ENCODE measurements at places on chromosomes 6 and 20.

DNA sequence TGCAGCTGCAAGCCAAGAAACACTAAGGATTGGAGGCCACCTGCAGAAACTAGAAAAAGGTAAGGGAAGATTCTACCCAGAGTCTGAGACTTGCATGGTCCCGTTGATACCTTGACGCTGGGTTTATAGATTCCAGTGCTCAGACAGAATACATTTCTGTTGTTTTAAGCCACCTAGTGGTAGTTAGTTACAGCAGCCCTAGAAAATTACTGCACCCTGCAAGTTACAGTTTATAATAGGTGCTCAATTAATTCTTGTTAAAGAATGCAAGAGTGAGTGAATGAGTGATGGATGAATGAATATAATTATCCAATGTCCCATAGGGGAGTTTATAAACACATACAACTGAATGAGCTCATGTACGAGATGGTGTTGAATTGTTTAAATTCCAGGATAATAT, 453.1 kb upstream of the SLC35B3 start:
- no peak for DNase-seq

DNA sequence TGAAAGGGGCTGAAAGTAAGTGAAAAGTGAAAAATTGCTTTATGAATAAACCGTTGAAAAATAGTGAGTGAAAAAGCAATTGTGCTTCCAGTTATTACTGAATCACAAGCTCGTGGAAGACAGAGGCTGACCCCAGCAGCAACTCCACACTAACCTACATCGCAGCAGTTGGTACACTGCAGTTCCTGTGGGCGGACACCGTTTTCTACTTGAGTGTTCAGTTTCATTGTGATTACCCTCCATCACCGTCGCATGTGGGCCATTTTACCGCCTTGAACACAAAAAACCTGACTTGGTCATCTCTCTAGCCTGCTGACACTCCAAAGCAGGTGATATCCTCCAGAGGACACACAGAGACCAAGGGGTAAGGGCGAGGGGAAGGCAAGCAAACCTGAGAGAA, 28.4 kb downstream of the PRDM1 start:
- no peak for DNase-seq

GRCh38 chr6:136466777-136467176, 83.4 kb downstream of the MAP7 start:
- DNase-seq: no peak

DNA sequence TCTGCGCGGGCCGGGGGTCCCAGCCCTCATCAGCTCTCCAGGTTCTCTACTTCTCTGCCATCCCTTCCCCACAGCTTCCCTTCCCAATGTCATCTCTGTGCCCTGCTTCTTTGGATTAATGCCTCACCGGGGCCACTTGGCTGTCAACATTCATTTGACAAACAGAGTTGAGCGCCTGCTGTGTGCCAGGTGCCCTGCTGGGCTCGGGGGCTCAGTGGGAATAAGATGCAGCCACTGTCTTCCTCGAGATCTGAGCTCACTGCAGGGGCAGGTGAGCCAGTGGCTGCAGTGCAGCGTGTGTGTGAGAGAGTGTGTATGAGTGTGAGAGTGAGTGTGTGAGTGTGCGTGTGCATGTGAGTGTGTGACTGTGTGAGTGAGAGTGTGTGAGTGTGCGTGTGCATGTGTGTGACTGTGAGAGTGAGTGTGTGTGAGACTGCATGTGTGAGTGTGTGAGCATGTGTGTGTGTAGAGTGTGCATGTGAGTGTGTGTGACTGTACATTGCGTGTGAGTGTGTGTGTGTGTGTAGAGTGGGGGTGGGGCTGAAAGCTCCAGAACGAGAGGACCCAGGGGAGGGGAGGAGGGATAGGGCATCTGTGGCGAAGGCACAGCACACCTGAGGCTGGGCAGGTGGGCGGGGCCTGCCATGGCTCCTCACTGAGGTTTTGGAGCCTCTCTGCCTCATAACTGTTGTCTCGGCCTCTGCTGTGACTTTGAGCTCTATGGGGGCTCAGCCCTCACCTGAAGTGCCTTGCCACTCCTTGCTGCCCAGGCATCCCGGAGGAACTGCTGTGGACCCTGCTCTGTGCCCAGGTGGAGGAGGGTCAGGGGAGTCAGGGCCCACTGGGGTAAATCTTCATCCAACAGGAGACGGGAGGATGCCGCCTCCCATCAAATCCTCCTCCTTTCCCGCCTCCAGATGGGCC, 36.5 kb upstream of the PHACTR3 start:
- DNase-seq: no peak

DNA sequence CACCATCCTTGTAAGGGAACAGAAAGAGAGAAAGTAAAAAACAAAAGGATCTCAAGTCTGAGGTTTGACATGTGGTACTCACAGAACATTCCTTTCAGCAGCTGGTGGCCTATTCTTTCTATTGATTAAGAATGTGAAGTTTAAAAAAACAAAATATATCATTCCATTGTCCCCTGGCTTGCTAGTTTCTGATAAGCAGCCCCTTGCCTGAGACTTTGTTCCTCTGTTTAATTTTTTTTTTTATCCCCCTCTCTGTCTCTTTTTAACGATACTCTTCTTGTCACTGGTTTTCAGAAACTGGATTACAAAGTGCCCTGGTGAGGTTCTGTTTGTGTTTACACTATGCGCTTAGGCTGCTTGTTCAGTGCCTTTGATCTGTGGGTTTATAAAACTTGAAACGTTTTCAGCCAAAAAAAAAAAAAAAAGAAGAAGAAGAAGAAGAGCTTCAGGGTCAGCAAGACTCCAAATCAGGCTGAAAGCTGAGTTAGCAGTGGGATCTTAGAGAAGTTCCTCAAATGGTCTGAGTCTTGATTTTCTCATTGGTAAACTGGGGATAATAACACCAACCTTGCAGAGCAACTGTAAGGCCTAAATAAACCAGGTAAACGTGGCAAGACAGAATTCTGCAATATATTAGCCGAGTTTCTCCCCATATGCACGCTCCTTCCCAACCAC, 45.1 kb upstream of the SLC22A23 start:
- no peak for DNase-seq

DNA sequence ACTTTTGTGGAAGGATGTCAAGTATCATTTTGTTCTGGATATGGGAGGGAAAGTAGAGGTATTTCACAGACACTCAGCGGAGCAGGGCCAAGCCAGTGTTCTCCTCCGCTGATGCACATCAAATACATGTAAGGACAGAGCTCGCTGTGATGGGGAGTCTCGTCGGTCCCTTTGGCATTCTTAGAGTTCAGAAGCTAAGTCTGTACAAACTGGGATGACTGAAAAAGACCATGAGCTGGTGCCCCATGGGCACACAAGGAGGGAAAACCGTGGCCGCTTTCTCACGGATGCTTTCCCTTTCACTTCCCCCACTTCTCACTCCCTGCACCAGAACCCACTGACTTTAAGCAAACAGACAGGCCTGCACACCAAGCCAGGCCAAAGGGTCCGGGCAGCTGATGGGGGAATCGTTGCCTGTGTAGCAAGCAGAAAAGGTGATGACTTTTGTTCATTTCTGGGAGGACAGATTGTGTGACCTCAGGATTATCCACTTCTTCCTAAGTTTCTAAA, 27.7 kb upstream of the MPC1 start:
- DNase-seq: no peak

- DNase-seq: peak; percentile 40
These were observed 85.4 kb downstream of the HFE start for GRCh38 chr6:26172608-26172968.

- DNase-seq: no peak
These were observed 36.6 kb downstream of the PTPN1 start for GRCh38 chr20:50546729-50547314.

DNA sequence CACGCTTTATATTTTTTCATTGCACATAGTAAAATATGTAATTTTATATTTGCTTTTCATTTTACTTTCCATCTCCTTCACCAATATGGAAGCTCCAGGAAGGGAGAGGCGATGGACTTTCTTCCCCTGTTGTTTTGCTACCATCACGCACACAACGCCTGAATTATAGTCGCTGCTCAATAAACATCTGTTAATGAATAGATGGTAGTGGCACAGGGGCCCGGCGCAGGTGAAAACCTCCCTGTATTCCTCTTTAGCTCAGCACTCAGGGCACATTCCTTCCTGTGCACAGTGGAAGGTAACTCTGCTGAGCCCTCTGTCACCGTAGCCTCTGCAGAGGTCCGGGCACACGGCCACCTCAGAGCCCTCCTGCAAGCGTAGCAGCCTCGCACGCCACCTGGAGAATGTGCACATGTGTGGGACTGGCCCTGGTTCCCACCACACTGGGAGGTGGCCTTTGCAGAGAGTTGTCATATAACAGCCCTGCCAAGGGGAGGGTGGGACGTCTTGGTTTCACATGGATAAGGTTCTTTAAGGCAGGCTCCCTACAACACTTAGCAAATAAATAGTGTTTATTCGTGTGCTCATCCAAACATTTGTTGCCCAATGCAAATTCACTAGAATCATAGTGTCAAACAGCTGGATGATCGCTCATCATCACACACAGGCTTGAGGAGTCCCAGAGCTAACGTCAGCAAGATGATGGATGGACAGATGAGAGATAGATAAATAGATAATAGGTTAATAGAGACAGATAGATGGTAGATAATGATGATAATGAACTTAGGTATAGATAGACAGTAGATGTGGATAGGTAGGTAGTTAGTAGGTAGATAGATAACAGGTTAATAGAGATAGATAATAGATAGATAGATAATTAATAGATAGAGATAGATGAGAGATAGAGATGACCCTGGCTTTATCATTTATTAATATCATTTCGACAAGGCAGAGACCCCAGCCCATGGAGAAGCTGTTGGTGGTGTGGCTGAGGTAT, 32.3 kb upstream of the AFDN start:
- no peak for DNase-seq

DNA sequence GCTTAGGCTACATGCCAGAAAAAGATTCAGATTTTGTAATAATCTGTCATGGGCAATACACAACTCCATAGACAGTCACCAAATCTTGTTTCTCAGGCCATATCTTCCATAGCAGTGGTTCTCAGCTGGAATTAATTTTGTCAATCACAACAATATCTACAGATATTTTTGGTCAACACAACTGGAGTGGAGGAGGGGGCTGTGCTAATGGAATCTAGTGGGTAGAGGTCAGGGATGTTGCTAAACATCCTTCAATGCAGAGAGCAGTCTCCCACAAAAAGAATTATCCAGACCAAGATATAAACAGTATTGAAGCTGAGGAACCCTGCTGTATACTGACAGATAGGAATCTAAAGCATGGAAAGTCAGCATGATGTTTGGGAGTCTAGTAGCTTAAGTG, 174.6 kb downstream of the UBE3D start:
- DNase-seq: no peak

GRCh38 chr6:159074120-159074684, 29.4 kb upstream of the TAGAP start:
- DNase-seq: peak; percentile 29

DNA sequence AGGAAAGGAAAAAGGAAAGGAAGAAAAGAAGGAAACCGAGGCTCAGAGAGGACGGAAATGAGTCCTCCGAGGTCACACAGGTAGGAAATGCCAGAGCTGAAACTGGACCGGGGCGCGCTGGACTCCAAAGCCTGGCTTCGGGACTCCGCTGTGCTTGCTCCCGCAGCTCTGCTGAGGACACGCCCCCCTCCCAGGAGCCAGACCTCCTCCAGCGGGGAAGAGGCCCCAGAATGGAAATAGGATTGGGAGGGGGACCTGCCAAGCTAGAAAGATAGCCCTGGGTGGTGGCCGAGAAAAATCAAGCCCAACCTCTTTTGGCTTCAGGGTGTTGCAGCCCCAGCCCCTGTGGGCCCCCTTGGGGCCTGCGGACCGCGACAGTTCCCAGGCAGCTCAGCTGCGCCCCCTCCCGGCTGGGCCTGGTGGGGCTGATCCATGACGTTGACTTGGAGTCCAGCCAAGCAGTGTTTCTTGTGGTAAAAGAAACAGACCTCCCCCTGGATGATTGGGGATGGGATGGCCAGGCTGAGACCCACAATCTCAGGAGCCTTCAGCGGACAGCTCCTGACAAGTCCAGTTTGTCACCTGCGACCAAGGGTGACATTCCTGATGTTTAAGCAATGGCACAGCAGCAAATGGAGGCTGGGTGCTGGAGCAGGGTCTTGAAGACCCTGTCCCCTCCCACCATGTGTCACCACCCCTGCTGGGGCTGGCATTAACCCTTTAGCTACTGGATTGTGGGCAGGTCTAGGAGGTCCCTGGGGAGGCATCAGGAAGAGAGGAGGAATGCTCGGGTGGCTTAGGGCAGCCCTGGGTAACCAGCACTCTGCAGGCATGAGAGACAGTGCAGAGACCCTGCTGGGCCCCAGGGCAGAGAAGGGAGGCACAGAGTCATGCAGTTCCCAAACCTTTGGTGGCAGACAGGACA, 55.4 kb downstream of the RIPOR3 start:
- peak; percentile 64 for DNase-seq

- DNase-seq: no peak
These were observed 48.0 kb upstream of the FOXQ1 start for GRCh38 chr6:1263850-1264377.

DNA sequence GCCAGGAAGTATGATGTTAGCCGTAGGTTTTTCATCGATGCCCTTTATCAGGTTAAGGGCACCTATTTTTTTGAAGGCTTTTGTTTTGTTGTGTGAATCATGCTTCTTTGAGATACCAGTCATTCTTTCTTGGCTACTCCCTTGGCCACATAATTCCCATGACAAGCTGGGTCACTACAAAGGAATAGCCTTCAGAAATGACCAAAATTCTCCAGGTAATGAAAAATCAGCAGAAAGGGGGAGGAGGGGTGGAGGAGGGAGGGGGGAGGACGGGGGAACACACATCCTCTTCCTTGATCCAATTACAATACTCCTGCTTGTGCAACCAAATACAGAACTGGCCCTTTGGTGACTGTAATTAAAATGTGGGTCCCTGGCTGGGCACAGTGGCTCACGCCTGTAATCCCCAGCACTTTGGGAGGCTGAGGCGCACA, 21.7 kb upstream of the TGM2 start:
- DNase-seq: no peak

DNA sequence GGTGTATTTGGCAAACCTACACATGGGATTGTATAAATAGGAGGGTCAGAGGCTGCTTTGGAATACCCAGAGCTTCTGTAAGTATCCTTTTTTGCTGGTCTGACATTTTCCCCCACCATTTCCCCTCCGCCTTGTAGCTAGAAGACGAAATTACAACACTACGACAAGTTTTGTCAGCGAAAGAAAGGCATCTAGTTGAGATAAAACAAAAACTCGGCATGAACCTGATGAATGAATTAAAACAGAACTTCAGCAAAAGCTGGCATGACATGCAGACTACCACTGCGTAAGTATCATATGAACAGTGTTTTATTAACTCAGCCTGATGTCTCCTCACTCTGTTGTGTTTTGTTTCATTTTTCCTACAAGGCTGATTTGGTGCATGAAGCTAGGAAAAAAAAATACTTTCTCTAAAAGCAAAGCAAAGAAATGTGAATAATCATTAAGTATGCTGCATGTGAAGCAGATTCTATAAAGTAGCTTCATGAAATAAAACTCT, 72.7 kb downstream of the HDDC2 start:
- DNase-seq: no peak

GRCh38 chr6:135128268-135128914, 52.7 kb upstream of the MYB start:
- no peak for DNase-seq

Data from NCI-H2171 (cell line).